RCC 7860 (cell line): ENCODE measurements at places on chromosomes 4 and X.
A peak's percentile ranks its signal among the peaks of the same experiment; 100 is the strongest.

- peak; percentile 90 for DNase-seq
Measured at GRCh38 chr4:23930750-23931488, 41.1 kb upstream of the PPARGC1A start.

DNA sequence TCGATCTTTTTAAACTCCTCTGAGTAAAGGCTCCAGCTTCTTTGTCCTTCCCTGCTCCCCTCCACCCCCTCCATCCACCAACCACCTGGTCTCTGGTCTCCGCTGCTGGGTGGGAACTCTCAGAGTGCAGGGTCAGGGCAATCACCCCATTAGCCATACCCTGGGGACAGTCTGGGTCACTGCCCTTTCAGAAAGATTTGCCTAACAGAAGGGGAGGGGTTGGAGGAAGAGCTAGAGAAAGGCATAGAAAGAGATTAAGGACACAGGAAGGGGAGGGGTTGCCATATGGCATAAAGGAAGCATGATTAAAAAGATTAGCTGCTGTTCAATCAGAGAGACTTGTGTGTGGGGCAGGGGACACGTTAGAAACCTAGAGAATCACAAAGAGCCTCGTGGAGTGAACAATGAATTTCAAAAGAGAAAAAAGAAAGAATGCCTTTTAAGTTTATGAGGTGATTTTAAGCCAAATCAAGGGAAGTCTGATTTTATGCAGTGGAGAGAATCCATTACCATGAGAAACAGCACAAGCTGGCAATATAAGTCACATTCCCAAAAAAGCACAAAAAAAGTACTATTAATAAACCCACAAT is 115.5 kb upstream of the ACSL4 start:
- no peak for DNase-seq

- no peak for DNase-seq
Measured at GRCh38 chr4:32133734-32134133, 1413.6 kb downstream of the PCDH7 start.

DNA sequence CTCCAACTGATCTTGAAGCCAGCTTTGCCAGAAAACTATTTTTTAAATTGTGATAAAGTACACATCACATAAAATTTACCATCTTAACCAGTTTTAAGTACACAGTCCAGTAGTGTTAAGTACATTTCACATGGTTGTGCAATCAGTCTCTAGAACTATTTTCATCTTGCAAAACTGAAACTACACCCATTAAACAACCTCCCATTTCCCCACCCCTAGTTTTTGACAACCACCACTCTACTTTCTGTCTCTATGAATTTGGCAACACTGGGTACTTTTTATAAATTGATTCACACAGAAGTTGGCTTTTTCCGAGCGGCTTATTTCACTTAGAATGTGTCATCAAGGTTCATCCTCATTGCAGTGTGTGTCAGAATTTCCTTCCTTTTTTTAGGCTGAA is 31.0 kb downstream of the TRPC5 start:
- no peak for DNase-seq

DNA sequence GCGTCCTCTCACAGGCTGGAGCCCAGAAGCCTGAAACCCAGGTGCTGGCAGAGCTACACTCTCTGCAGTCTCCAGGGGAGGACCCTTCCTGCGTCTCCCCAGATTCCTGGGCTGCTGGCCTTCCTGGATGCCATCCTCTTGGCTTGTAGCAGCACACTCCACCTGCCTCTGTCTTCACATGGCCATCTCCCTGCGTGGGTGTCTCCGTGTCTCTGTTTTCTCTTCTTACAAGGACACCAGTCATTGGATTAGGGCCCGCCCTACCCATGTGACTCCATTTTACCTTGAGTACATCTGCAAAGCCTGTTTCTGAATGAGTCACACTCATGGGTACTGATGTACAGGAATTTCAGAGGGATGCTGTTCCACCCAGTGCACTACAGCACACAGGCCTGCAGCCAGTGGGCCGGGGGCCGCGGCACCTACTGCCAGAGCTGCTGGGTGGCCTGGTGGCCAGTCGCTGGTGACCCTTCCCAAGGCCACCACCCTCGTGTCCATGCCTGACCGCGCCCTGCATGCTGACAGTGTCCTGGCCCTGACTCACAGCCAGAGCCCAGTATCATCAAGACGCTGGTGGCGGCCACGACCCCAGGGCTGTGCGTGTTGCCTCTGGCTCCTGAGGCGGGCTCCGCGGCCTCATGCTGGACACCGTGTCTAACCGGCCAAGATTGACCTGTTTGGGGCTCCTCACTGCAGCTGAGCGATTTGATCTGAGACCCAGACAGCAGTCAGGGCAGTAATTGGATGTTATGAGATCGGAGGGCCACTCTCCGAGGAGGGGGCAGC is 63.6 kb upstream of the NKX1-1 start:
- DNase-seq, result no peak

- DNase-seq, result no peak
Measured at GRCh38 chr4:140061659-140062289, 92.2 kb downstream of the MAML3 start.

DNA sequence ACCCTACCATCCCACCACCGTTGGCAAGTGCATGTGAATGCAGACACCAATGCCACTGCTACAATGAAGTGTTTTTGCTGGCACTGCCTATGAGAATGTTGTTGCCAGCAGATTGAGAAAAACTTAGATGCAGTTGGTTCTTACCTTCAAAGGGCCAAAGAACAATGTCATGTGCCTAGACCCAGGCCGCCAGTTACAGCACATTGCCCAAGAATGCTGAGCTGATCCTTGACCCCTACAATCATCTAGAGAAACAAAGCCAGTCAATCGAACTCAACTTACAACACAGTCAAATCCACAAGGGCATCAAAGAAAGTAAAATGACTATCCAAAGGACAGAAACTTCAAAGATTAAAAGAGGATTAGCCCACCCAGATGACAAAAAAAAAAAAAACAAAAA is 102.4 kb upstream of the SPIN4 start:
- no peak for DNase-seq

GRCh38 chr4:22850630-22851029 is 157.9 kb downstream of the GBA3 start:
- no peak for DNase-seq

GRCh38 chrX:28719620-28720019 is 132.4 kb downstream of the IL1RAPL1 start:
- no peak for DNase-seq

DNA sequence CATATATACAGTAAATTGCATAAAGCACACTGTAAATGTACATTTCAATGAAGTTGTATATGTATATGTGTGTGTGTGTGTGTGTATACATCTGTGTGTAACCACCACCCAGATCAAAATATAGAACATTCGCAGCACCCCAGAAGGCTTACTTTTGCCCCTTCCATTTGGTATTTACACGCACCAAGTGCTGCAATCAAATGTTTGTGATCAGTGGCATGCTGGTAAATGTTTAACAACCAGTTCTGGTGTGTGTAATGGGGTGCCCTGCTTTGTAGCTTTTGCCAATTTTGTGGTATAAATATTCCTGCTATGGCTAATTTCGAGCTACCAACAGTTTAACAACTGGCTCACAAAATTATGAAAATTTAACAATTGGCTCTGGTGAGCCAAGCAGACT is 101.3 kb downstream of the RTL5 start:
- no peak for DNase-seq

GRCh38 chr4:30825008-30825770 is 105.0 kb downstream of the PCDH7 start:
- DNase-seq, result no peak

- DNase-seq, result no peak
Measured at GRCh38 chrX:110145311-110145710, 142.4 kb downstream of the TMEM164 start.

DNA sequence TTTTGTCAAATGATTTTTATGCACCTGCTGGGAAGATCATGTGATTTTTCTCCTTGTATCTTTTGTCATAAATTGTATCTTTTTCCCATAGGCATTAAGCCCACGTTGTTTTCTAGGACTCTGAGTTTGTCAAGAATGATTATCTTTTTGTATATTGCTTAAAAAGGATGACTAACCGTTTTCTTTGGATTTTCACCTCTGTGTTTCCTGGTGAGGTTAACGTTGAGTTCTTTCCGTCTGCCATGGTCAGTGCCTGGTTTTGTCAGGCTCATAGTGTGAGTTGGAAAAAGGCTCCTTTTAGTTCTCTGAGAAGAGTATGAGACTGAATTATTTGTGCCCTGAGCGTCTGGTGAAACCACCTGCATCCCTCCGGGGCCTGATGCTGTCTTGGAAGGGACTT is 21.9 kb downstream of the PCGF3 start:
- no peak for DNase-seq

DNA sequence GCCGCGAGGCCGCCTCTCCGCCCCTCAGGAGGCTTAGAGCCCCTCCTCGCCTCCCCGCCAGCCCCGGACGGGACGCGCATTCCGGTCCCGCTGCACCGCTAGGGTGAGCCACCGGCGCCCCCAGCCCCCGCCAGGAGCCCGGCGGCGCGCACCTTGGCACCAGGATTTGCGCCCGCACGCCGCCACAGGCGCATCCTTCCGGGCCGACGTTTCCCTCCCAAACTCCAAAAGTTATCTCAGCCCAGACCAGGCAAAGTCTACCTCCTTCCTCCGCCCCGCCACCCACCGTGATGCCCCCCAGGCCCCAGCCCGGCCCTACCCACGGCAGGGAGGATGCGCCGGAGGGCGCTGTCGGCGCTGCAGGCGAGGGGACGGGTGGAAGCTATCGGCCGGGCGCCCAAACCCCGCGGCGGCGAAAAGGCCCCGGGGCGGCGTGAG is 538 bp downstream of the SCML2 start:
- no peak for DNase-seq

DNA sequence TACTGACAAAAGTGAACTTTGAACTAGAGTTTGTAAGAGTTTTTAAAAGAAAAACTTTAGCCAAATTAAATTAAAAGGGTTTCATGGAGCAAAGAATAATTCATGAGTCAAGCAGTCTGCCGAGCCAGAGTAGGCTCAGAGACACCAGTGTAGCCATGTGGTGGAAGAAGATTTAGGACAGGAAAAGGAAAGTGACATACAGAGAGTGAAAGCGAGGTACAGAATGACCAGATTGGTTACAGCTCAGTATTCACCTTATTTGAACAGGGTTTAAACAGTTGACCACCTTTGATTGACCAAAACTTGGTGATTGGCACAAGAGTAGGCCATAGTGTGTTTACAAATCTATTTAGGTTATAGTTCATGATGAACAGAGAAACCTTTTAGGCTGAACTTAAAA is 377.8 kb downstream of the KLHL4 start:
- no peak for DNase-seq

DNA sequence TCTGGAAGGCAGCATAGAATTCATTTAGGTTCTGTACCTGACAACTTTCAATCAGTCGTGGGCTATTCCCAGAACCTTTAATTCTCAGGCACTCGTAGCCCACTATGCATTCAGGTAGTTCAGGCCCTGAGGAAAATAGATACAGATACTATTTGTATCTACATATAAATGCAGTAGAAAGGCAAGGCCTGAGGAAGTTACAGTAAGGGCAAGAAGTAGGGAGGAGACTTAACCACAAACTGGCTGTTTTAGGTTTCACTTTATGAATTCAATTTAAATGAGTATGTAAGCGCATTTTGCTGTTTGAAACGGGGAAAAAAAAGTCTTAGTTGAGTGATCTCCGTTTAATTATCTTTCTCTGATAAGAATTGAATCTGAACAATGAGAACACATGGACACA is 529.4 kb upstream of the ATOH1 start:
- DNase-seq, result no peak

DNA sequence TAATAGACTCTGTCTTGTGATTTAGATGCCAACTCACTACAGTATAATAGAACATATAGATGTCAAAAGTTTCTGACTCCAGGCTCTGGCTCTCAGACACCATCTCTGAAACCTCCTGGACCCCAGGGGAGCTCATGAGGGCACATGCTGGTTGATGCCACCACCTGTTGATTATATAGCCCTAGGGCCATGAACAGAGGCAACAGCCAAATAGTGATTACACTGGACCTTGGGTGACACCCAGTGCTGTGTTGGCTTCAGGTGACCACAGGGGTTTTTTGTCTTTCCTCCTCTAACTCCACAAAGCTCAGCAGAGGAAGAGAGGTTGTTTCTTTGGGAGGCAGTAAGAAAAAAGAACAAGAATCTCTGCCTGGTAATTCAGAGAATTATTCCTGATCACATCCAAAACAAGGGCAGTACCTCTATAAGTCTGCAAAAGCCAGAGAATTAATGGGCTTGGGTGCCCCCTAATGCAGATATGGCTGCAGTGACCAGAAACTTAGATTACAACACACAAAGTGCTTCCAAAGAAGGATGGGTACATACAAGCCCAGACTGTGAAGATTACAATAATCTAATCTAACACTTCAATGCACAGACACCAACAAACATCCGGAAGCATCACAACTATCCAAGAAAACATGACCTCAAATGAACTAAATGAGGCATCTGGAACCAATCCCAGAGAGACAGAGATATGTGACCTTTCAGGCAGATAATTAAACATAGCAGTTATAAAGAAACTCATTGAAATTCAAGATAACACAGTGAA is 1920.6 kb downstream of the ARAP2 start:
- no peak for DNase-seq

GRCh38 chr4:2647403-2648158 is 108.6 kb downstream of the TNIP2 start:
- DNase-seq, result no peak

GRCh38 chr4:183600189-183600685 is 58.7 kb downstream of the RWDD4 start:
- no peak for DNase-seq

DNA sequence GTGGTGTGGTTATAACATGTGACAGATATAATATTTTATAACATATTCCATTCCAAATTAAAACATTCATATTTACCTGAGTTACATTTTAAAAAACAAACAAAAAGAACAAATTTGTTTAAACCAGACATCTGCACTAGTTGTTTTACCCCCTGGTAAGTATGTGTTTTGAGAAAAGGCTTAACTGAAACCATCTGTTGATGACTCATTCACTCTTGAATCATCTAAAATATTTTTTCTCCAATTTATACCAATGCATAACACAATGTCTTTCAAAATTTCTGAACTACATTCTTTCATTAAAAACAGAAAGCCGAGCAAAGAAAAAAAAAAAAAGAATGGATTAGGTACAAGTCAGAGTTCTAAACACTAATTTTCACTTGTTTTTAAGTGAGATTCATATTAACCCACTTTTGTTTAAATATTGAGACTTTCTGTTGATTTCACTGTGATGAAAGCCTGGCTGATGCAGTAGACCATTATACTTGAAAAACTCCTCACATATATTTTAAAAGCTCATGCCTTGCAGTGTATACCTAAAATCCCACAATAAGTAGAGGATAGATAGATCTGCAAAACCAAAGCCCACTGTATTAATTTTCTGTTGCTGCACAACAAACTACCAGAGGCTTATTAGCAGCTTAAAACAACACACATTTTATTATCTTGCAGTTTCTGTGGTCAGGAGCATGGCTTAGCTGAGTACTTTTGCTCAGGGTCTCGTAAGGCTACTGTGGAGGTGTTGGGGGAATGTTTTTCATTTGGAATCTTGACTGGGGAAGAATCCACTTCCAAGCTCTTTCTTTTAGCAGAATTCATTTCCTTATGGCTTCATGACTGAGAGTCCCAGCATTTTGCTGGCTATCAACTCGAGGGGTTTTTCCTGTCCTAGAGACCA is 221.5 kb downstream of the PCDH18 start:
- DNase-seq, result no peak

DNA sequence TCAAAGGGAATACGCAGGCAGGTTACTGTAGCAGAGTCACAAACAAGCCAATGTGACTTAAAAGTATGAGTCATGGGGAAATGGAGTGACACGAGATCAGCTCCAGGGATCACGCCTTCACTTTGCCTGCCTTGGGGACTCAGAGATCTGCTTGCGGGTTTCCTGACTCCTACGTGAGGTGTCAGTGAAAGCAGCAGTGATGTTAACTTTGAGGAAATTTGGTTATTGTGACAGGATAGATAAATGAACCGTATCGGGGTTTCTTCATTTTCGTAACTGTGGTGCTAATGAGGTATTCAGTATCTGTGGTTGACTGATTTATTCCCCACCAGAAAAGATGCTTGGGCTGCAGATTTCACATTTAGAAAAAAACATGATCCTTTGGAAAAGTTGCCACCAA is 383.3 kb upstream of the ZFP42 start:
- peak; percentile 29 for DNase-seq
